ENCODE measurements at places on chromosomes 5 and 9.

- no peak for DNase-seq
Observed at GRCh38 chr9:130171226-130172148, 717 bp upstream of the NCS1 start.

DNA sequence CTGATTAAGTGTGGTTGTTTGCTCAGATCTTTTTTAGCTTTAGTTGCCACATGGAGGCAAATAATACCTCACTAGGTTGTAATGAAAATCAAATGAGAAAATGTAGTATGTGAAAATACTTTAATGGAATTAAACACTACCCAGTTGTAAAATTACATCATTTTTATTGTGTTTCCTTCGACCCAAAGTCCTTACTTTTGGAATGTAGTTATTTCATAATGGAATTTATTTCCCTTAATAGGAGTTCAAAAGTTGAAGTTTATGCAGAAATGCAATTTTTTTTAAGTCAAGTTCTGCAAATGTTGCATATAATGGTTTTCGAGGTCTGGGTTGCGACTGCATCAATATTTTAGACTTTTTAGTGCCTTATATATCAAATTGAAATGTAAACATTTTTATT is 31.0 kb downstream of the TNPO1 start:
- DNase-seq, result no peak

DNA sequence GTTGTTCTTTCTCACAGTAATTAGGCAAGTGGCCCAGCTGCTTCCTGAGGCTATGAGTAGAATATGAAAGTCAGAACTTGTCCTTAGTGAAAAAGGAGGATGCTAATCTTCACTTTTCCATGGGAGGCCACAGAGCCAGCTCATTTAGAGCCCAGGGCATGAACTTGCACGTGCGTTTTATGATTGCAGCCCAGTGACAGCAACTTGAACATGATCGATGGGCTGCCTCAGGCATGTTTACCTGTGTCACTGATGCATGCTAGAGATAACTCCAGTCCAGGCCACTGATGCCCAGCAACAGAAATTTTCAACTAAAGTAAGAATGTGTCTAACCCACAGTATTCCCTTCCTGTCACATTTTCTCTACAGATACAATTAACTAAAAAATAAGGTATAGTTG is 179.3 kb downstream of the CTNND2 start:
- no peak for DNase-seq

GRCh38 chr9:100679834-100680233 is 102.0 kb downstream of the CAVIN4 start:
- DNase-seq, result no peak

DNA sequence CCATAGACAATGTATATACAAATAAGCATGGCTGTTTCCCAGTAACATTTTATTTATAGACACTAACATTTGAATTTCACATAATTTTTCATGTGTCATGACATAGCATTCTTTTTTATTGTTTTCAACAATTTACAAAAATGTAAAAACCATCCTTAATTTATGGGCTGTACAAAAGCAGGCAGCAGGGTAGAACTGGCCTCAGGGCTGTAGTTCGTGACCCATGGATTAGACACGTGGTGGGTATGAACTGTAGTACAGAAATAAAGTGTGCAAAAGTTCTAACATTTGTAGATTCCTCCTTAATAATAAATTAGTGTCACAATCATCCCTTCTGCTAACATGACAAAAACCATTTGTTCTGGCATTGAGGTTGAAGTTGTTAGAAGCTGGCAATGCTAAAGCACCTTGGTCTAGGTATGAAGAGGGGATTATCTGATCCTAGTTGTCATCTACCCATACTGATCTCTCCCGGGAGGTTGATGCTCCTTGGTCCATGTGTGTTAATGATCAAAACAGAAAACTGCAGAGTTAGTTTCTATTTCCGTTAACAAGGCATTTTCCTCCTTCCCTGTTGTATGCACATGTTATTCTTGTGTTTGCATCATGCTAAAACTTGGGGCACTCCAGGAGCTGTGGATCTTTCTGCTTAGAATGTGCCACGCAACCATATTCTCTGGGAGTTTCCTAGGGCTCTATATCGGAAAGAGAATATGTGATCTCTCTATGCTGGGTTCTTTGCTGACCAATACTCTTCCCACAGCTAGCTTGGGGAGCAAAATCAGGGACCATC is 917.6 kb downstream of the TLE1 start:
- DNase-seq, result no peak

DNA sequence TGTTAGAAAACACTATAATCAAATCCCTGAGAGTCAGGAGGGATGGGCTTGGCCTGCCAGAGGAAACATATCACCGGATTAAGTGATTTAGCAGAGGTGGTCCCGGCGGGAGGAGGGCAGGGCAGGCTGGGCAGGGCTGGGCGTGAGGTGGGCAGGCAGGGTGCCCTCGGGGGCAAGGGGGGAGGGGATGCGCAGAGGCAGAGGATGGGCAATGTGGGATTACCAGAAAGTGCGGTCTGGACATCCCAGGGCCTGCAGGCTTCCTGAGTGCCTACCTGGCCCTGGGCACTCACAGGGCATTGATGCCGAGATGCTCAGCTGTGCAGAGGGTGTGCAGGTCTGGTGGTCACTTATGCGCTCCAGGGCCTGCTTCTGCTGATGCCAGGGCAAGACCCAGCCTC is 115.2 kb downstream of the ADAMTS2 start:
- no peak for DNase-seq

DNA sequence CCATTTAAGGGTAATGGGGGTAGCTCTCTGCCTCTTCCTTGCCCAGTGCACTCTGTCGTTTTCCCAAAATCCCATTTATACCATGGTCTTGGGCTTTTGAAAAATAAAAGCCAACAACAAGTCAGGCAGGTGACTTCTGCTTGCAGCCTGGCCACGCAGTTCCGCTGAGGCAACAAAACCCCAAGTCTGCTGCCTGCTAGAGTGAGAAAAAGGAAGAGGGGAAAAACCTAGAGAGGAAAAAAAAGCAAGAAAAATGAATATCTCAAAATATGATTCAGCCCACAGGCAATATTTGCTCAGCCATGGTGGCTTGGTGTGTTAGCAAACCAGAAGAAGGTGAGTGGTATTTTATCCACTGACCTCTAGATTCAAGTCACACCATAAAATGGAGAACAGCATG is 148.2 kb upstream of the FSTL4 start:
- no peak for DNase-seq

GRCh38 chr9:135090547-135090946 is 3.1 kb downstream of the OLFM1 start:
- DNase-seq, result no peak

DNA sequence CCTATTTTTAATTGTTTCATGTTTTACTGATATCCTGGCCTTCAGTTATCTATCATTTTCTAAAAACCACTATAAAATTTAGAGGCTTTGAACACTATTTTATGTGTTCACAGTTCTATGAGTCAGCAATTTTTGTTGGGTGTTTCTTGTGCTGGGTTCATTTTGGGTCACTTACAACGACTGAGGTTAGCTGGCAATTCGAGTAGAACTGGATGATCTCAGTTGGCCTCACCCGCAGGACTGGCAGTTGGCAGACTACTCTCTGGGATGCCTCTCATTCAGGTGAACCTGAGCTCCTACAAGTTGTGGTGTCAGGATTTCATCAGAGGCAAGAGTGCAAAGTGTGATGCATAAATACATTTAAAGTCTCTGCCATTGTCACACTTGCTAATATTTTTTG is 151.0 kb upstream of the PAPPA start:
- DNase-seq, result no peak

DNA sequence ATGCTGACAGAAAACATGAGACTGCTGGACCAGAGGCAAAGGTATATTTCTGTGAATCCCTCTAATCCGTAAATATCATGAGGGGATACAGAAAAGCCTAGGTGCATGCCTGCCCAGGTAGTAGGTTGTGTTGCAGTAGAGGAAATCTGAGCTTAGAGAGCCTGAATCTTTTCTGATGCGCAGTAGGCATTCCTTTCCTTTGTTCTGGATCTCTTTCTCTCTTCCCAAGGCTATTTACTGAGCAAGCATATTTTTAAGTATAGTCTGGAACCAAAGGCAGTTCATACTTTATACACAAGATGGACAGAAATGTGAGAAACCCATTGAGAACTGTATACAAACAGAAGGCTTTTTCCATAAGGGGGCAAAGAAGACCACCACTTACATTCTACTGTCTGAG is 359.3 kb downstream of the TMEM161B start:
- DNase-seq, result no peak

DNA sequence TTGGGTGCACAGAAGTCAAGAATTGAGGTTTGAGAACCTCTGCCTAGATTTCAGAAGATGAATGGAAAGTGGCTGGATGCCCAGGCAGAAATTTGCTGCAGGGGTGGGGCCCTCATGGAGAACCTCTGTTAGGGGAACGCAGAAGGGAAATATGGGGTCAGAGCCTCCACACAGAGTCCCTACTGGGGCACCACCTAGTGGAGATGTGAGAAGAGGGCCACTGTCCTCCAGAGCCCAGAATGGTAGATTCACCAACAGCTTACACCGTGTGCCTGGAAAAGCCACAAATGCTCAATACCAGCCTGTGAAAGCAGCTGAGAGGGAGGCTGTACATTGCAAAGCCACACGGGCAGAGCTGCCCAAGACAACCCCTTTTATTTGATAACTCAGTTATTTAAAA is 383.5 kb downstream of the TLE4 start:
- DNase-seq, result no peak

DNA sequence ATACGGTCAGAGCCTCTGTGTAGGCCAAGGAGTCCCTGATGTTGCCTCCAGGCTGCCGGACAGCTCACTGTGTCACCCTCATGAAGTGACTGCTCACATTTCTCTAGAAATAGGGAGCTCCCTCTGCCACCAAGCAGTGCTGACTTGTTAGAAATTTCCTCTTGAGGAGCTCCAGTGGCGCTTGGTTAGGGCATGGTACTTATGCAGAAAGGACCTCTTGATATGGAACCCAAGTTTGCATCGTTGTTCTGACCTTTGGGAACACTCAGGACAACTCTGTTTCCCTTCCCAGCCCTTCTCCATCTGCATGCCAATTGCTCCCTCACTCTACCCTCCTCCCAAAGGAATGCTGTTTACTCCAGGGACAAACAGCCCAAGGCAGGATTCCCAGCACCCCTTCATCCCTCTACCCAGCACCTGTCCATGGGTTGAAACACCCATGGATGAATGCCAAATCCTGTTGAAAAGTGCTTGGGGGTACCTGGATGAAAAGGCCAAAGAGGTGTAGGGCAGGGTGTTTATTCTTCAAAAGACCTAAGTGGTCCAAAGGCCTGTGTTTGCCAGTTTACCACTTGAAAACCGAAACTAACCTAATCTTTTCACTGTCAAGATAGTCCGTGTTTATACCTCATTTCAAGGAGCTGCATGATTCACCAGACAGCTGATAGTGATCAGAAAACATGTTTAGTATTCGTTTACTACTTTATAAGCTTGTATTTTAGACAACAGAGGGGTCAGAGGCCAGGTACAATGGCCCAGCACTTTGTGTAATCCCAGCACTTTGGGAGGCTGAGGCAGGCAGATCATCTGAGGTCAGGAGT is 51.1 kb downstream of the KLF4 start:
- DNase-seq, result no peak

DNA sequence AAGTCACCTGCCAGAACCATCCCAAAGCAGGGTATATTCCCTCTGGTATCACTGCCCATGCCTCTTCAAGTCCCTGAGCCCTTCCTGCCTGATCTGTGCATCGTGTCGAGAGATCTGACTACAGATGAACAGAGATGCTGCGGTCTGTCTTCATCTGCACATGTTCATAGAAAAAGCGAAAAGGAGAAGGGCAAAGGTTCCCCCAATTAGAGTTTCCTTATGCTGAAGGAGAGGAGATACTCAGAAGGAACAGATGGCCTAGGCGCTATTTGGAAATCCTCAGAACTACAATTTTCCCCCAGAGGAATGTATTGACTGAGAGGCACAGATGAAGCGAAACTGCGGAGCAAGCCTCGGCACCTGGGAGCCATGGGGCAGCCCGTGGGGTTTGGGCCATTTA is 170.9 kb downstream of the SEC61B start:
- no peak for DNase-seq

DNA sequence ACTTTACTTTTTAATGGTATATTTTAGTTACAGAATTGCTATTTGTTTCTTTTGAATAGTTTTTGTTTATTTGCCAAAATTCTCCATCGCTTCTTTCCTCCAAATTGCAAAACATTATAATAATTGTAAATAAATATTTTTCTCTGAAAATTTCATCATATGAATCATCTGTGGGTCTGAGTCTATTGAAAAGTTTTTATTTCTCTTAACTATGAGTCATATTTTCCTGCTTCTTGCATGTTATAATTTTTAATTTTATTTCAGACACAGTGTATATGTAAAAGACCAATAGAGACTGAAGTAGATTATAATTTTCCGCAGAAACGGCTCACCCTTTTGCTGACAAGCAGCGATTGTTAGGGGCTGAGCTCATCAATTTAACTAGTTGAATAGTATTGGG is 279.1 kb upstream of the IL12B start:
- DNase-seq, result no peak

DNA sequence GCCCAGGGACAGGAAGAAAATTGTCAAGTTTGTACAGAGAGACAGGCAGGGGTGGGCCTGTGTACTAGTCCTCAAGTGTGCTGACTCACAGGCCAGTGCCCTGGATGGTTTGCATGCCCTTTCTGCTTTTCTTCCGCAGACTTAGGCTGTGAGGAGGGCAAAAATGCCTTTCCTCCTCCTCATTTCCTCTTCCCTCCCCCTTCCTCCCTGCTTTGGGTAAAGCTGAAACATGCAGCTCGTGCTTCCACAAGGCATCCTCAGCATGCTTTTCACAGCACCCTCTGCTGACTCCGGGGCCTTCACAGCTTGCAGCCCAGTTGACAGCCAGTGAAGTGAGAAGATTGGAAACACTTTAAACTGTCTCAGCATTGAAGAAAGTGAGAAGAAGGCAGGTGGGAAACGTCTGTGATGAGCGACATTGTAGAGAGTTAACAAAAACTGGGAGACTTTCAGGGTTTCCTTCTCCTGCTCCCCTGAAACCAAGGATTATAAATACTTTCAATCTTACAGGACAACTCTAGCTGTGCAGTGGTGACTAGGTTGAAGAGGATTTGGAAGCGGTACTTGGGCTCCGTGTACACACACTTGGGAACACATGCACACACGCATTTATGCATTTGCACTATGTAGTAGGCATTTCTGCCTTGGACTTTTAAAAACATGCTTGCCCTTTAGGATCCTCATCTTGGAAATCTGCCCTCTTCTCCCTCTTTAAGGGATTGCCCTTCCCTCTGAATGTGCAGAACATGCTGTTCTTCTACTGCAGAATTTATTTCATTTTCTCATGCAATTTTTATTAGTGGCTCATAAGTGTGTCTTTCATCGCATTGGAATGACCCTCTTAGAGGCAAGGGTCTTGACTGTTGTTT is 138.8 kb downstream of the GRIA1 start:
- DNase-seq, result no peak

GRCh38 chr9:20070336-20070735 is 281.5 kb upstream of the SLC24A2 start:
- DNase-seq, result no peak

GRCh38 chr5:116418016-116418415 is 156.6 kb downstream of the SEMA6A start:
- DNase-seq, result no peak

DNA sequence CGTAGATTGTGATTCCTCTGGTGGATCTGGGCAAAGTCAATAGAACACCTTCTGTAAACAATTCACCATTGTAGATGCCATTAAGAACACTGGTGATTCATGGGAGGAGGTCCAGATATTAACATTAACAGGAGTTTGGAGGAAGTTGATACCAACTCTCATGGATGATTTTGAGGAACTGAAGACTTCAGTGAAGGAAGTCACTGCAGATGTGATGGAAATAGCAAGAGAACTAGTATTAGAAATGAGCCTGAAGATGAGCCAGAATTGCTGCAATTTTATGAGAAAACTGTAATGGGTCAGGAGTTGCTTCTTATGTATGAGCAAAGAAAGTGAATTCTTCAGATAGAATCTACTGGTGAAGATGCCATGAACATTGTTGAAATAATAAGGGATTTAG is 26.9 kb downstream of the TCERG1 start:
- DNase-seq, result no peak

All from NCI-H1694 treated with DMSO at 0.1 percent for 48 hours (cell line).